H1 (cell line): ENCODE measurements at places on chromosomes 16 and 17.

DNA sequence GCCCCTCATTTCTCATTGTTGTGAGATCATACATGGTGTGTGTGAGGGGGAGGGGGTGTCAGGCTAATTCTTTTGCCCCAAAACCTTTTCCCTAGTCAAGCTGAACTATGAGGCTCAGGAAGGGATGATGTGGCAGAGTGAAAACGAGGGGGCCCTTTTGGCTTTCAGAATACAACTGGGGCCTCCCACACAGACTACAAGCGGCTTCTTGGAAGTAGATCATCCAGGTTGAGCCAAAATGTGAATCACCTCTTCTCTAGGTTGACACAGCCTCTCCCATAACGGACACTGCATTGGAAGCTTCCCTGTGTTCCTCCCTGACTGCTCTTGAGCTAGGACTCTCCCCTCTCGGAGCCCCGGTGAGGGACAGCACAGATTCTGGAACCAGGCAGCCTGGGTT lies 2.3 kb upstream of the ALKBH5 start:
- H3K27me3 ChIP-seq, result no peaks in the 10 kb centered on the region
- no peak overlapping the region for H3K27ac ChIP-seq
- H3K4me3 ChIP-seq, result no peak overlapping the region
- H3K36me3 ChIP-seq, result no peaks in the 10 kb centered on the region

- no peak overlapping the region for H3K4me3 ChIP-seq
- DNase-seq, result no peak
- no peaks in the 10 kb centered on the region; the same call in 1 of the 2 replicates for H3K4me1 ChIP-seq
- H3K36me3 ChIP-seq, result no peaks in the 10 kb centered on the region
- no peak overlapping the region for H3K27ac ChIP-seq
- no peaks in the 10 kb centered on the region for H3K27me3 ChIP-seq
Observed at GRCh38 chr16:11372829-11373306, 27.6 kb downstream of the RMI2 start.

DNA sequence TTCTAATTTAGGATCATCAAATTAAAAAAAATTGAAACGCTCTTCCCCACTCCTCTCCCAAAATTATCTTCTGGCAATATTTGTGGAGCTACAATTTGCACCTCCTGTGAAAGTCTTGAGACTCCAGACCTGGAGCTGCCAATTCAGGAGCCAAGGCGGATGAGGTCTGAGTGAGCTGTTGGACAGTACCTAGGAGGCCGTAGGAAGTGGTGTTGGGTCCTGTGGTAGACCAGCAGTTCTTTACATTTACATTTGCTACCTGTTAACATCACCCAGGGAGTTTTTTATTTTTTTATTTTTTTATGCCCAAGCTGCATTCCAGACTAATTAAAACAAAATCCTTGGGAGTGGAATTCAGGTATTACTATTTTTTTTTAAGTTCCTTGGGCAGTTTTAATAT lies 271.0 kb downstream of the PHKB start:
- no peak overlapping the region for H3K27ac ChIP-seq
- DNase-seq, result no peak
- no peaks in the 10 kb centered on the region for H3K27me3 ChIP-seq
- peaks cover 2% of the 10 kb centered on the region; the same call in 1 of the 2 replicates for H3K4me1 ChIP-seq
- H3K4me3 ChIP-seq, result no peak overlapping the region
- no peaks in the 10 kb centered on the region for H3K36me3 ChIP-seq

DNA sequence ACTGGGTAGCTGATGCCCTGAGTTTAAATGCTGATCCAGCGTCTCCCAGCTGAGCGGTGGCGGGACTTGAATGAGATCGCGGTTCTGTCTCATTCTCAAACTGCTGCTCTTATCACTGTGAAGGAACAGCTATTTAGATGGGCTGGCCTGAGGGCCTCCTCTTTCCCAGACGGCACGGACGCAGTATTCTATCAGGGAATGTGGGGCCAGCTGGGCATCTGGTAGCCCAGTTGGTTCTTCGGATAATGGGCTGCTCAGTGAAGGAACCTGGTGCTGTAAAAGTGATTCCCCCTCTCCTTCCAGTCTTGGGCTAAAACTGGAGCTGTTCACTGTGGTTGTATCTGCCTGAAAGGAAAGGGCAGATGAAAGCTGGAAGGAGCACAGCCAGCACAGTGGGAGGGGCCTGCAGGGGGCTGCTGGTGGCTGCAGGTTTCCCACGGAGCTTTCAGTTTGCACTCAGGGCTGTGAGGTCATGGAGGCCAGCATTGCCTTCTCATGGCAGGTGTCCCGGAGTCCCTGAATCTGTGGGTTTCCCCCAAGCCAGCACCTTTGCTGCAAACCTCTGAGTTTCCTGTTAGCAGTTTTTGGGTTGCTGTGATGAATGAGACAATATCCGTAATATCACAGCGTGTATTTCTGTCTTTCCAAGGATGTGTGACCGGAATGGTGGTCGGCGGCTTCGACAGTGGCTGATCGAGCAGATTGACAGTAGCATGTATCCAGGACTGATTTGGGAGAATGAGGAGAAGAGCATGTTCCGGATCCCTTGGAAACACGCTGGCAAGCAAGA lies 3.6 kb downstream of the IRF8 start:
- no peak for DNase-seq
- H3K4me3 ChIP-seq, result no peak overlapping the region
- no peaks in the 10 kb centered on the region for H3K4me1 ChIP-seq
- no peaks in the 10 kb centered on the region for H3K36me3 ChIP-seq
- no peak overlapping the region for H3K27ac ChIP-seq

GRCh38 chr16:48347980-48348379 lies 37.2 kb downstream of the SIAH1 start:
- H3K4me3 ChIP-seq, result no peak overlapping the region
- DNase-seq, result no peak
- no peak overlapping the region for H3K27ac ChIP-seq
- H3K36me3 ChIP-seq, result peaks cover 5% of the 10 kb centered on the region

DNA sequence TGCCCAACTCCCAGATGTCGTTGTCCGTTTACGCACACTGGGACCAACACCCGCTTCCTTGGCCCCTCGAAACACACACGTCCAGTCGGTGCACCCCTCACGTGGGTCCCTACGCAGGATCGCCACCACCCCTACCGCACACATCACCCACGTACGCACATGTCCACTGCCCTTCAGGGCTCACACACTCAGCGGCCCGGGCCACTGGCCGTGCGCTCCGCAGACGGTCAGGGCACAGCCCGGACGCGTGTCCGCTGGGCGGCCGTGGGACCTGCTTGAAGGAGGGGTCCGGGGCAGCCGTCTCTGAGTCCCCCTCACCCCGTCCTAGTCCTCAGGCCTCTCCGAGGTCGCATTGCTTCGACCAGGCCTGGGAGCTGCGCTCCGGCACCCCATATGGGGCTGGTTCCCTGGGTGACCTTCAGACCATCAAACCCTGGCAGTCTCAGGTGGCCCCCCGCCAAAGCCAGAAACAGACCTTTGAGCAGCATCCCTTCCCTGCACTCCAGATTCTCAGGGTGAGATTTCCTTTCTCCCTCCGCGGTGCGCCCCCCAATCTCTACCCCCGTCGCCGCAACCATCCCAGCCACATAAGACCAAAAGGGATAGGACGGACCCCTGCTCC lies 914 bp upstream of the GPRC5B start:
- H3K4me3 ChIP-seq, result peak overlapping the region; percentile 59; the same call in 1 of the 2 replicates
- DNase-seq, result peak; percentile 68
- H3K27ac ChIP-seq, result no peak overlapping the region
